NCI-H446 (cell line): ENCODE measurements at places on chromosomes 3 and 15.

GRCh38 chr15:69000091-69000490 lies 14.4 kb upstream of the NOX5 start:
- no peak for DNase-seq

DNA sequence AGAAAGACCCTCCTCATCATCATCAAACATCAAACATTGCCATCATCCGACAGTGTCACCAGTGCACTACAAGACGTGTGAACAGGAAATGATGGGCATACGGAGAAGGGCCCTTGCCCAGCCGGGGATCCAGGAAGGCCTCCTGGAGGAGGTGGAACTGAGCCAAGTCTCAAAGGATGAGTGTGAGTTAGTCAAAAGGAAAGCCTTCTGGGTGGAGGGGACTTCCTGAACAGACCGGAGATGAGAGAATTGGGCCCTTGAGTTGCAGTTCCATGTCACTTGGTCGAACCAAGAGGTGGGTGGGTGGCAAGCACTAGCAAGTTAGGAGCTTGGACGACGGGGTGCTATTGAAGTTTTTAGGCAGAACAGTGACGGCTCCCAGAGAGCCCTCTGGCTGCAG lies 8.5 kb downstream of the SEMA4B start:
- DNase-seq: no peak

DNA sequence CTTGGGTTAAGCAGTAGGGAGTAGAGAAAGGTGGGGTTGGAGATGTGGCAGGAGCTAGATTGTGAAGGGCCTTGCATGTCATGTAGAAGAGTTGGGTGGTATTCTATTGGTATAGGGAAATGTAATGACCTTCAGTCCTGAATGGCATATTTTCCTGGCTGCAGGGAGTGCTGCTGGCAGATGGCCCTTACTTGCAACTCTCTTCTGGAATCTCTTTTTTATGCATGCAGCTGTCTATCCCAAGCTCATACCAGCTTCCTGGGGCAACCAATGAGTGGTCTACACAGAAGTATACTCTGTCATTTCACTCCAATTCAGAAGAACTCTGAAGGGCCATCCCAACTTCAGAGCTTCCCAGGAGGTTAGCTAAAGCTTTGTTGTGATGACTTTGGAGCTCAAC lies 144.7 kb upstream of the ANKRD28 start:
- no peak for DNase-seq

GRCh38 chr3:114706591-114707232 lies 412.9 kb downstream of the TIGIT start:
- no peak for DNase-seq

- no peak for DNase-seq
Observed at GRCh38 chr3:183581496-183582155, 26.1 kb upstream of the KLHL6 start.
